ENCODE measurements at places on chromosomes 6 and 20. TPM values are rescaled to one million over a fixed set of nuclear protein-coding genes. Genes with fewer than 3 reads are reported as not detected.

DNA sequence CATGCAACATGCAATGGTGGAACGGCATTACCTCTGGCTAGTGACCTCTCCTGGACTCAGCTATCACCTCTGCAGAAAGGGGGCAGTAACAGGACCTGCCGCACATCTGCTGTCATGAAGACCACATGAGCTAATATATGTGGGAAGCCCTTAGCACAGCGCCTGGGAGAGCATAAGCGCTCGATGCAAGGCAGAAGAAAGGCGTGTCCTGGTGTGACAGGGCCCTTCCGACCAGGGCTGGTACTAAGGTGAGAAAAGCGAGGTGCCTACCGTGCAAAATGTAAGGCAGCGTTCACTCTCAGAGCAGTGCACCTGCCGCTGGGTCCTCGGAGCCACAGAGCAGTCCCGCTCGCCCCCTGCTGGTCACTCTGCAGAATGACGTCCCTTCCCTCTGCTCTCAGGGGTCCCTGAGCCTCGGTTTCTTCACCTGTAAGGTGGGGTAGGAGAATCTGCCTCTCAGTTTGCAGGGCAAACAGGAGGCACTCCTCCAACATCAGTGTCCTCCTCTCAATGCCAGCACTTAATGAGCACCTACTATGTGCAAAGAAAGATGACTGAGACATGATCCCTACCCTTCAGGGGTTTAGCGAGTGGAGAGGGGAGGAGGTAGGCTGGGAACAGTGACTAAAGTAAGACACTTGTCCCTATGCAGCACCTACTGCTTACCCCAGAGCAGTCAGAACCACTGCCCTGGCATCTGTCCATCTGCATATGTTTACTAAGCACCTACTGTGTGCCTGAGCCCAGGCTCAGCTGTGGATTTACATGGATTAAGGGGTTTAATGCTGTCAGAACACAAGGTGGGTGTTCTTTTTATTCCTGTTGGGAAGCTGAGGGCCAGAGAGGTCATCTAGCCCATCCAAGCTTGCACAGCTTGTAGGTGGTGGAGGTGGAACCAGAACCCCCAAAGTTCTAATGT lies 41.1 kb upstream of the PTGIS start:
- peak; percentile 72 for DNase-seq

DNA sequence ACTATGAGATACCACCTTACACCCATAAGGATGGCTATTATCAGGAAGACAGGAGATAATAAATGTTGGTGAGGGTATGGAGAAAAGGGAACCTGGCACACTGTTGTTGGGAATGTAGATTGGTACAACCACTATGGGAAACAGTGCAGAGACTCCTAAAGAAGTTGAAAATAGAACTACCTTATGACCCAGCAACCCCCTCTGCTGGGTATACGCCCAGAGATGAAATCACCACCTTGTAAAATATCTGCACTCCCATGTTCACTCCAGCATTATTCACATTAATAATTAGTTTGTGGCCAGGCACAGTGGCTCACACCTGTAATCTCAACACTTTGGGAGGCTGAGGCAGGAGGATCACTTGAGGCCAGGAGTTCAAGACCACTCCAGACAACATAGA lies 26.8 kb downstream of the ZBTB9 start:
- DNase-seq, result no peak

- DNase-seq, result no peak
These were observed 73.7 kb downstream of the PHF20 start for GRCh38 chr20:35845561-35845960.

DNA sequence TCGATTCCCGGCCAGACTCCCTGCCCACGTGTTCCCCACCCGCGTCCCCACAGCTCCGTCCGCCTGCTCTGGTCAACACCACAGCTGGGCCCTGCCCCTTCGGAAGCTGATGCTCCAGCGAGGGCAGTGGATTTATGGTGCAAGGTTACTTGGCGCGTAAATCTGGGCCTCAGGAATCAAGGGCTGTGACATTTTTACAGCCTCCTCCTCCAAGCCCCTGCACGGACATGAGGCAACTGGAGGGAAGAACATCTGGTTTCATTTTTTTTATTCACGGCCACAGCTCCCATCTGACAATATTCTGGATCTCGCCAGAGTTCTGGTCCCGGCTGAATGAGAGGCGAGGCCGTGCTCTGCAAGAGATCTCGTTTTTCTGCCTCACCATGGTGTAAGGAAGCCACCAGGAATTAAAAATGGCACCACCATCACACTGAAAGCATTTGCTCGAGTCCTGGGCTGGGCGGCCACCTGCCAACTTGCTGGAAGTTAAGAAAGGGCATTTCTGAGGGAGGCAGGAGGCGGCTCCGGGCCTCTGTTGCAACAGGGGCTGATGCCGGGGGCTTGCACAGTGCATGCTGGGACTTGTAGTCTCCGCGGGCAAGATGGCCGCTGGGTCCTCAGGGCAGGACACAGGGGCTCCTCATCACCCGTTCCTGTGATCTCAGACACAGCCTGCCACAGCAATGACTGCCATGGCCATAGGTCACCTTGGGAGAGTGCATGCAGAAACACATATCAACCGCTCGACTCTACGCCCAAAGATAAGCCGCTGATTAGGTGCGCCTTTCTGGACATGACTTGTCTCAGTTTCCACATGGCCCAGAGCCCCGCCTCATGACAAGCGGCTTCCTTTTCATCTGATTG lies 148.5 kb downstream of the LY86 start:
- DNase-seq, result peak; percentile 46

The SLC52A3 gene
- total RNA-seq, result not detected

The SOX4 gene
- total RNA-seq, result 91.4 TPM

GRCh38 chr6:11357285-11357684 lies 124.8 kb upstream of the NEDD9 start:
- no peak for DNase-seq

DNA sequence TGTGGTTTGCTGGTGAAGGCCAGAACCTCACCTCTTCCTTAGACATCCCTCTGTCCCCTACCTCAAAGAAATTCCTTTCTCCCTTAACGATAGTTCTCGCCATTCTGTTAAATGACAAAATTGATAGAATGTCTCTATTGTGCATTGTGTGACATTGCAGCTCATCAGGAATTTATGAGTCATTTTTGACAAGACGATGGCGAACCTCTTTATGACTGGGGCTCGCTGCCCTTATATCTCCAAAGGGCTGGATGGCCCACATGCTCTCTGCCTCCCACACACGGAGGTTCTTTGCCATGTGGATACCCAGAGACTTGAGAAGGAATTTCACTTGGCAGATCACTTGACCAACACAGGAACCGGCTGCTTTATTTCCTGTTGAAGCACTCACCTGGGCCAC lies 66.8 kb upstream of the RPS6KA2 start:
- DNase-seq, result no peak

DNA sequence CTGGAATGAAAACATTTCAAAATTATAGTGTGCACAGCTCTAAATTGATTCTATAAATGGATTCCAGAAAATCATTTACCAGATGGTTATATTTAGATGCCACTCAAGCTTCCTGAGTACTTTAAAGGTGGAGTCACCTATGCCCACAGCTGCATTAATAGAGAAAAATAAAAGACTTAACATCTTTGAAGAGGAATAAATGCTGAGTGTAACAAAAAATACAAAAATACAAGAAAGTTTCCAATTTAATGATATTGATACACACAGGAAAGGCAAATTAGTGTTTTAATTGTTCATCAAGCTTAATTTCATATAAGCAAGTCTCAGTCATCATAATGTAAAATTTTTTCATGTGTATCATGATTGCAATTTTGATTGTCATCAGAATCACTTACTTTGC lies 89.5 kb upstream of the MANEA start:
- DNase-seq, result no peak

The ZNF391 gene
- total RNA-seq, result 10.2 TPM

The CCDC170 gene
- total RNA-seq, result 0.25 TPM

- DNase-seq, result no peak
These were observed 17.8 kb upstream of the ZNF217 start for GRCh38 chr20:53611449-53611894.

DNA sequence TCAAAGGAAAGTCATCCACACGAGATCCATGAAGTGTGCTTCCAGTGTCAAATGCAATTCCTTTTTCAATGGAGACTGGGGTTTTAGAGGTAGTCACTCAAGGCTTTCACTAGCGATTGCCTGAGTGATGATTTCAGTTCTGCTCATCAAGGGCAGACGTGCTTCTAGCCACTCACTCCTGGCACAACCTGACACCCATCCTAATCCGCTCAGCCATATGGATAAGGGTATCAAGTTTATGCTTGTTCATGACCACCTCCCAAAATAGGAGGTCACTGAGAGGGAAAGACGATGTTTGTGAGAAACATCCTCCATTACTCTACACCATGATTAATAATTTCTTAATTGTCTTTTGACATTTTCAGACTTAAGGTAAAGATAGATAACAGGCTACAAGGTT lies 91.3 kb upstream of the HEY2 start:
- no peak for DNase-seq

GRCh38 chr6:36980129-36980528 lies 5.9 kb downstream of the MTCH1 start:
- no peak for DNase-seq

GRCh38 chr6:130063806-130064205 lies 45.4 kb downstream of the L3MBTL3 start:
- no peak for DNase-seq

DNA sequence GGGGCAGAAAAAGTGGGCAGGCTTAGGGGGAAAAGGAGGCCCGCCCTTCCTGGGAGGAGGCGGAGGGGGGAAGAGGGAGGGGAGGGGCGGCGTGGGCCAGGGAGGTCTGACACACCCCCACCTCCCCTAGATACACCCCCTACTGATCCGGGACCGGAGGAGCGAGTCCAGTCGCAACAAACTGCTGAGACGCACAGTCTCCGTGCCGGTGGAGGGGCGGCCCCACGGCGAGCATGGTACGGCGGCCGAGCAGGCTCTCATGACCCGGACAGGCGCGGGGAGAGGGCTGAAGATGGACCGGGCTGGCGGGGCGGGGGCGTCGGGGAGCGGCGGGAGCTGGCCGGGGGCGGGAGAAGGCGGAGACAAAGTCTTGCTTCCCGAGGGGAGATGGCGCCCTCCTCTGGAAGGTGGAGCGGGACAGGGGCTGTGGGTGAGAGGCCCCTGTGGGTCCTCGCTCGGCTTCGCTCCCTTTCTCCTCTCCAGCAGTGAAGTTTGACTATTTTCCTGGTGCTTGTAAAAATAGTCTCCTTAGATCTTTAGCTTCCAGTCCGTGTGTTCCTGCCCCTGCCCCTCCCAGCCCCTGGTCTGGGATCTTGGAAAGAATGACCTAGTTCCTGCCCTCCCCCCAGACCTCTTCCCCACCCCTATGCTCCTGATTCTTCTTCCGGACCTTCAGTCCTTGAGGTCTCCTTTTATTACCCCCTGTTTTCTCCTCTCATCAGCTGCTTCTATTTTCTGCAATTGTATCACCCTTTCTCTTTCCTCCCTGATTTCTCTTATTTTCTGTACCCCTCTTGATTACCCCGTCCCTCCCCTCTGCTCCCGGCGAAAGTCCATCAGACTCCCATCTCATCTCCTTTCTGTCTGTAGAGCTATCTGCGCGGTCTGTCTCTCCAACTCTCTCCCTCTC lies 6.1 kb downstream of the SYNGAP1 start:
- DNase-seq, result peak; percentile 83

GRCh38 chr20:44495802-44496481 lies 20.3 kb downstream of the TTPAL start:
- no peak for DNase-seq

- DNase-seq, result no peak
These were observed 80.2 kb downstream of the CDH4 start for GRCh38 chr20:61332016-61332975.

DNA sequence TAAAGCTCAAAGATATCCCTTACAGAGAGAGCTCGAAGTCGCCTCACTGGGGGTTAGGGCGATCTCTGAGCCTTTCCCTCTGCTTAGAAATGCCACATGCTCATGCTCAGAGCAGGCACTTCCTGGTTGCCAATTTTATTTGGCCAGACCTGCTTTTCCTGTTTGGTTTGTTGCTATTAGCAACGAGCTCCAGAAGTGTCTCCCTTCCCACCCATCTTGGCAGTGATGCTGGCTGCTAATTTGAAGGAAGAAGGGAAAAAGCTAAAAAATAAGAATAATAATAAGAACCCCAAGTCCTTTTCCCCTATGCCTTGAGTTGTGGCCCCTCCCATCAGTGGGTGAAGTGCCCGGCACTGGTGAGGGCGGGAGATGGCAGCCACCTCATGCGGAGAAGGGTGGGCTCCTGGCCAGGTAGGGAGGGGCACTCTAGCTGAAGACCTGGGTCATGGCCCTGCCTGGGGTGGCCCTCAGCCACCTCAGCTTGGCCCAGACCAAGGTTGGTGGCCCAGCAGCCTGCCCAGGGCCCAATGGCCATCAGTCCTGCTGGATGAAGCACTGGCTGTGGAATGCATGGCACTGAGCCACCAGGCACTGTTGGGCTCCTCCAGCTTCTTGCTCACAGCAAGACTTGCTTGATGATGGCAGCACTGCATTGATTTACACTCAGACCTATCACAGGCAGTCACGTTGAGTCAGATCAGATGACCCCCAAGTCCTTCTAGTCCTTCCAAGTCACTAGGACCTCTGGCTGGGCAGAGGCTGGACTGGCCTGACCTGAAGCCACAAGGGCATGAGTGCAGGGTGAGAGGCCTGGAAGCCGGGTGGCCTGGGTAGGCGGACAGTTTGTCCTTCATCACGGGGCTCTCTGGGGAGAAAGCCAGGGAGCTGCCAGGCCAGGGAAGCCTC lies 79.0 kb downstream of the SYNJ2 start:
- DNase-seq, result no peak

DNA sequence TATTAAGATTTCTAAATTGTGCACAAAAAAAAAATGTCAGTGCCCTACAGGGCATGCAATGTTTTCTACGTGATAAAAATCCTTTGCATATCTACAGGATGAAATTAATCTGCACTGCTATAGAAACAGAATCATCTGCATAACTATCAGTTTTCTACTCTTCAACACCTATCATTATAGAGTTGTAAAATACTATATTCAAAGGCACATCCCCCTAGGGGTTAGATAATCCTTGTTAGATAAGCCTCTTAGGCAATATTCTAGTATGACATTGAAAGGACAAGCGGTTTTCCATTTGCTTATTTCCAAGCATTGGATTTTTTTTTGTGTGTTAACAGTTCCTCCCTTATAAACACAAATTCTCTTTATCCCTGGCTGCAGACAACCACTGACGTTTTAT lies 98.7 kb upstream of the LAMA2 start:
- DNase-seq, result no peak

- DNase-seq, result no peak
These were observed 13.6 kb downstream of the IP6K3 start for GRCh38 chr6:33732817-33733708.

DNA sequence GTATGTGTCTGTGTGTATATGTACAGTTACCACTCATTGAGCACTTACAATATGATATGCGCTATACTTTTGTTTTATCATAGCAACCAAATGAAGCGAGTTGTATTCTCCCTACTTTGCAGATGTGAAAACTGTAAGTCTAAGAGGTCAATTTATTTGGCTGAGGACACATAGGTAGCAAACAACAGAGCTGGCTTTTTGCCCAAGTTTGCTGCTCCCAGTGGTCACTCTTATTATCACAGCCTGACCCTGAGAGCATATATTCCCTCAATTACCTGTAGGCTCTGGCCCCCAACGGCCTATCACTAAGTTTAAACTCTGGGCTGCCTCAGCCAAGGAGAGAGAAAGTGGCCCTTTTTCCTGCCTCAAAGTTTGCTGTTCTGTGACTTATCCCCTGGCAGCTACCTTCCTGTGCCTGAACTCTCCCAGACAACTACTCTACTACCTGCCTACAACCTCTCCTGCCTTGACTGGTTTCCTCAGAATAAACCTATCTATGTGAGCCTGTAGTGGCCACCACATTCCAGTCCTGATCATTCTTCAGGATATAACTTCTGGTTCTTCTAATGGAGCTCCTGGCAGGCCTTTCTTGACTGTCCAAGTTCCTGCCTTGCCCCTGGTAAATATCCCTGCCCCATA lies 221.8 kb downstream of the FRK start:
- DNase-seq, result no peak

All from neural crest cell (in vitro differentiated cells).